Left lung (tissue), 14 donors: ENCODE measurements at places on chromosomes 1 and 21. TPM values are rescaled to one million over a fixed set of nuclear protein-coding genes. Genes with fewer than 3 reads are reported as not detected.

DNA sequence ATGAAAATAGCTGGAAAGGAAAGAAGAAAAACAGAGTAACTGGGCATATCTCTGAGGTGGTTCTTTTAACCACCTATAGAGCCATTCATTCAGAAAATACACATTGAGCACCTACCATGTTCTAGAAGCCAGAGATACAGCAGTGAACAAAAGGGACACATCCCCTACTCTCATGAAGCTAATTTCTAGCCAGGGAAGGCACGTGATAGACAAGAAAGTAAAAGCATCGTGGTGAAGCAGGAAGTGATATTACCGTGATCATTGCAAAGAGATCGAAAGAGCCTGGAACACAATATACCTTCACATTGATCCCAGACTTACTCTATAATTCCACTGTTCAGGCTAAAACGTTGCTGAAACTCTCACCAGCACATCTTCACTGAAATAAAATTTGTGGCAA lies 76.0 kb downstream of the TIAM1 start:
- DNase-seq: no peak

LRRN2 gene
- polyA plus RNA-seq: 1.8 TPM

DNA sequence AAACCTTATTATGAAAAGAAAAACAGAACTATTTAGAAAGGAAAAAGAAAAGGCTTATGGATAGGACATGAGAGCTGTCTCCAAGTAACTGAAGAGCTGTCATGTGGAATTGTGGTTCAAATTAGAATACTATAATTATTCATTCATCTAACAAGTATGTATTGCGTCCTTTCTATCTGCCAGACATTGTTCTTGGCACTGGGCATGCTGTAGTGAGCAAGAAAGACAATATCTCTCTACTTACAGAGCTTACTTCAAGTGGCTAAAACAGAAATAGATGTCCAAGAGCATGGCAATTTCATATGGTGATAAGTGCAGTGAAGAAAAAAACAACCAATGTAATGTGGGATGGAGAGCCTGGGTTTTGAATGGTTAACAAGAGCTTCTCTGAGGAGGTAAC lies 413.0 kb downstream of the DPYD start:
- DNase-seq: no peak

GRCh38 chr1:95023399-95024043 lies 49.2 kb downstream of the ALG14 start:
- DNase-seq: no peak

DNA sequence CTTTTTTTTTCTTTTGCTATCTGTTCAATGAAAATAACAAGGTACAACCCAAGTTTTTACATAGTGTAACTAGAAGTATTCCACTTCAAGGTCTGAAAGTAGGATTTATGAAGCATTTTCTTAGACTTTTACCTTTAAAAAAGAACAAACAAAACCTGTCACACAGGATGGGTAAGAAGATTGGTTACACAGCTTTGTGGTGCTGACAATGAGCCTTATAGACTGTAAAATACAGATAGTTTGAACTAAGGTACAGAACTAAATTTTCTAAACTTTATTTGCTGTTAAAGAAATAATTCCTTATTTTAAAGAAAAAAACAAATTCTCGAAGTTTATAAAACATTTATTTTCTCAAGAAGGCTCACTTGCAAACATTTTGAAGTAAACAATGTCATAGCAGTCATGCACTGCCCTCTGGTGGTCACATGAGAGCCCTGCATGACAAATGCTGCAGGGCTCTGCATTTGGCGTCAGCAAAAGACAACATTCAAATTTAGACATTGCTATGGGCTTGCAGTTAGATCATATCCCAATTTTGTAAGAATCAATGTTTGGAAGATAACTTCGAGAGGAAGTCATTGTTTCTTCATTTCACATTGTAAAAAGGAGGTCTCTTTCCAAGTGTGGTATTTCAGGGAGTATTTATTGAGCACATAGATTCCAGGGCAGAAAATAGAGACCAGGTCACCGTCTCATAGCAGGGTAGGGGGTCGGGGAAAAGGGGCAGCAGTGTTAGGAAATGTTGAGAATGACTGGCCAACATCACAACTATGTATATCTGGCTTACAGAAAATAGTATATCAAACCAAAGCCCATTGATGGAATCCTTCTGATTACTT lies 115.3 kb upstream of the FMN2 start:
- no peak for DNase-seq

GRCh38 chr1:197356723-197357533 lies 88.9 kb downstream of the CRB1 start:
- DNase-seq: no peak

DNA sequence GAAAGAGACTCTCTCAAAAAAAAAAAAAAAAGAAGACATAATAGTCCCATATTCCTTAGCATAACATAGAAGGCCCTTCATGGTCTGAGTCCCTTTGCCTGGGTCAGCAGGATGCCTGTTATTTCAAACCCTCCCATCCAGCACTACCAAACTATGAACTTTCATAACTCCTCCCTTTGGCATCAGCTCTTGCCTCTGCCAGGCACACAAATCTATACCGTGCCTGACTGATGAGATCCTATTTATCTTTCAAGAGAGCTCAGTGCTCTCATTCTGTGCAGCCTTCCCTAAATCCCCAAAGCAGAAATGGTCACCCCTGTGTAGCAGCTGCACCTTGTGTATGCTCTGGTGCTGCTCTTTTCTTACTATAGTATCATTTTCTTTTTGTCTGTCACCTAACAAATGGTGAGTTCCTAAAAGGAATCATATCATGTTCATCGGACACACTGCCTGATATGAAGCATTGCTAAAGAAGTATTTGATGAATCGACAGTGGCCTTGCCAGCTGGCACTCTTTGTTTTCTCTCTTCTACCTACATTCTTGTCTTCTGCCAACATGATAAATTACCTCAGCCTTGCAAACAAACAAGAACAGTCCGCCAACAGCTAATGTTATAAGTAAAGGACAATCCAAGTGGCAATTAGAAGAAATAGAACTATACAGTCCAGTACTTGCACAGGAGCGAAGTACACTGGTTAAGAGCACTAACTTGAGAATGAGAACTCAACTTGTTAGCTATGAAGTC lies 29.9 kb downstream of the FMO4 start:
- no peak for DNase-seq

SLC9C2 gene
- polyA plus RNA-seq: 0.32 TPM

DNA sequence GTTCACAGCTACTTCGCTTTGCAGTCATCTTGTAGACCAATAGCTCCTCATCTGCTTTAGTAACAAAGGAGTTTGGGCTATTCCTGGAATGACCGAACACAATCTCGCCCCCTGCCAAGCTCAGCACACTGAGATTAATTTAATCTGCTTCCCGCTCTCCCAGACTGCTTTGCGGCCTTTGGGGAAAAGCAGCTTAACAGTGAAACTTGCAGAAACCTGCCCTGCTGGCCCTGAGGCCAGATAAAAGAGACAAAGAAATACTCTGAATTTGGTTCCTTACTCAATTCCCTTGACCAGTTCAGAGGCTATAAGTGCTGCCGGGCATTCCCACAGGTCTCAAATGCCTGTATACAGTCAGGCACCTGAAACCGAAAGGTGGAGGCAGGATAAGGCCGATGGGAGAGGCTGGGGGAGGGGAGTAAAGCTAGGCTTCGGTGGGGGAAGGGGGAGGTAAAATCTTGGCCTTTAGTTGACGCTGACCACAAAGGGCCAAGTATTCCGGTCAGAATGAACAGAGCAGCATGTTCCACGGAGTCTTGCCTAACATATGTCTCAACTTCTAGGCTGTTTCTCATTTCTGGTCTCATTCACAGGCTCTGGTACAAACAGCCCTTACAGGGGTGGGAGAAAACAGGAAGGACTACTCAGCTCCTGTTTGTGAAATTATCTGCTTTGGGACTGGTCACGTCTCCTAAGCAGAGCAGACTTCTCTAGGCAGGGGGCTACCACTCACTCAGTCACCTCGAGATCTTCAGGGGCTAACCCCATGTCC lies 17.7 kb upstream of the A3GALT2 start:
- peak; percentile 63 for DNase-seq

RCSD1 gene
- polyA plus RNA-seq: 19.7 TPM

DNA sequence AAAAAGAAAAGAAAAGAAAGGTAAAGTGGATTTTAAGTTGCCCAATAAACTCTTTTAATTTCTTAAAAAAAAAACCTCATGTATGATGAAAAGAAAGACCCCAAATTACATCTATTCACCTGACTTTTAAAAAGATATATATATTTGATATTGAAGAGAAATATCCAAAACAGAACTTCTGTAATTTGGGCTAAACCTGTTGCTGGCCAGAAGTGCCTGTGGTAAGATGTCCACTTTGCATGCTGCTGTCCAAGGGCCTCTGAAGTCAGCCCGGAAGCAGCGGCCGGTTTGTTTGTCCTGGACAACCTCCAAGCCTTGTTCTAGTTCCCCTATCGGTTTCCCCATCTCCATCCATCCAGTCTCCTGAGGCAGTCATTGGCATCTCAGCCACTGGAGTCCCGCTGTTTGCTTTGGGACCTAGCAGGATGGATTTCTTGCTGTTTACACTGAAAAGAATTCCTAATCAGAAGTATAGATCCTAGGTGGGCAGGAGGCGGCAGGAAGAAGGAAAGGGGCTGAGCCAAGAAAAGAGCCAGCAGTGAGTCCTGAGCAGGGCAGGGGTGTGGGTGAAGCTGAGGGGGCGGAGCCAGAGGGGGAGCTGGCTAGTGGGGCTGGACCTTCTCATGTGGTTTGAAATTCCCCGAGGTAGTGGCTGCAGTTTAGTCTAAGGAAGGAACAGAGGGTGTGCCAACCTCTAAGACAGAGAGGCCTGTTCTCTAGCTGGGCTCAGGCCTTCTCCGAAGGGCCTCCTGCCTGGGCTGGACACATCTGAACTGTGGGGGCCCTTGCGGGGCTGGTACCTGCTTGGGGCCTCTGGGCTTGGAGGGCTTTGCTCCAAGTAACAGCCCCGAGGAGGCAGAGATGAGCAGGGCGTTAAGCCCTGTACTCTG lies 3.3 kb downstream of the NCMAP start:
- peak; percentile 72 for DNase-seq

ZBED6 gene
- 19.7 TPM for polyA plus RNA-seq

SPRR4 gene
- not detected for polyA plus RNA-seq

- DNase-seq: no peak
Observed at GRCh38 chr1:91757763-91758460, 128.0 kb downstream of the TGFBR3 start.

NTRK1 gene
- polyA plus RNA-seq: 0.17 TPM

DNA sequence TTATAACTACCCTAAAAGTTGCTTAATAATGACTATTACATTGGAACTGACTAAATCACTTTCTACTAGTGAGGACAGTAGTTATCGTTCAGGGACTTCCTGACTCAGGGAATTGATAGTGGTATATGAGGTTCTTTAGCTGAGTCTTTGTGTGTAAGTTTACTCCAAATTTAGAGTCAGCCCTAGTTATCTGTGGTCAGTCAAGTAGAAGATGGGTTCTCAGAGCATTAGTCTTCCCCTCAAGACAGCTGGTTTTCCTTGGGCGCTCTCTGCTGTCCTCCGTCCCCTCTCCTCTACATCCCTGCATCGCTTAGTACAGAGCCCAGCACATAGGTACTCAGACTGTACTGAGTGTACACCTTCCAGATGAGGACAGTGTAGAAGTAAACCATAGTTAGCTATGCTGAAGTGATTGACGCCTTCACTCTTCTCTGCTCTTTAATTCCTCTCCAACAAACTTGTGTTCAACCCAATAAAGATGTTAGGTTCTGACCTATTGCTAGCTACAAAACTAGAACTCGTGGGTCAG lies 116.5 kb downstream of the C1orf21 start:
- DNase-seq: no peak

- no peak for DNase-seq
Observed at GRCh38 chr1:43786960-43787359, 79.6 kb downstream of the ST3GAL3 start.

GRCh38 chr1:25720624-25721023 lies 79.4 kb upstream of the SELENON start:
- DNase-seq: no peak

- DNase-seq: peak; percentile 48
Observed at GRCh38 chr1:27872059-27872801, at the start of gene THEMIS2. Gene THEMIS2 (plus strand): TSS chr1:27872544. CDS start chr1:27872572, 28 bp downstream.

DNA sequence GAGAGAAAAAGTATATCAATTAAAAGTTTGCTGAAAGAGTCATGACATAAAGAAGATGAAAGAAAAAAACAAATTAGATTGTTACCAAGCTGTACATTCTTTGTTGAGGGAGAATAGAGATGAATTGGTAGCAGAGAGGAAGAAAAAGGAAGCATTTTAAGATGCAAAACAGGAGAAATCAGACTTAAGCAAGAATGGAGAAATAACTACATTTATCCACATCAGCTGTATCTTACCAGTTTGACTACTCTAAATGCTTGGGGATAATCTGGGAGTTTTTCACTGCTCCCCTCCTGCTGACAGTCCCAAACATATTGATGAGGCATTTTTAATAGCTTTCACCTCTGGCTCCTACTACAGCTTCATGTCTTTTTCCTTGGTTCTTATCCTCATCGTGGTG lies 16.8 kb upstream of the PTPRC start:
- DNase-seq: no peak

DNA sequence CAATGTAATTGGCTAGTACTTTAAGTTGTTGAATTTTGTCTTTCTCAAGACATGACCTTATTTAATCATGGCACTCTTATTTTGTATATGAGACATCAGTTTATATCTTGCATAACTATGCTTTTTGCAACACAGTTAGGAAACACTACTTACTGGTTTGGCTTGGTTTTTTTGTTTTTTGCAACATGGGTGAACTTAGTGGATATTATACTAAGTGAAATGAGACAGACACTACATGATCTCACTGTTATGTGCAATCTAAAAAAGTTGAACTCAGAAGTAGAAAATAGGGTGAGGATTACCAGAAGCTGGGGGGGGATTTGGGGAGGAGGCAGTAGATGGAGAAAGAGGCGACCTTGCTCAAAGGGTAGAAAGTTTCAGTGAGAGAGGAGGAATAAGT lies 132.1 kb downstream of the PLA2G4A start:
- DNase-seq: no peak

FAM43B gene
- polyA plus RNA-seq: 0.64 TPM

DNA sequence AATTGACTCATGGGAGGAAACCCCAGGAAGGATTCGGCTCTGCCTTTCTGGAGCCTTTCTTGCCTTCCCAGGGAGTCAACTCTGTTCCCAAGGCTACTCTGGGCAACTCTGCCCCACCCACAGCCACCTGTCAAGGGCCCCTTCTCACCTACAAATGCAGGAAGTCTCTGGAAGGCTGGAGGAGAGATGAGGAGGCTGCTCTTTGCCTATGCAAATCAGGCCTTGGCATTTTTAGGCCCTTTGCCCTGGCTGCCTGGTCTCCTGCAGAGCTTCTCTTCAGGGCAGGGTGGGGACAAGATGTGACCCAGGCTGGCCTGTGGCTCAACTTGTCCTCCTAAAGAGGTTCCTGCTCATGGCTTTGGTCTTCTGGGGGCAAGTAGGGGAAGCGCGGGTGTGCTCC lies 5.4 kb downstream of the SLC6A9 start:
- no peak for DNase-seq

RNF186 gene
- not detected for polyA plus RNA-seq

ZFP69 gene
- 8.1 TPM for polyA plus RNA-seq

DNA sequence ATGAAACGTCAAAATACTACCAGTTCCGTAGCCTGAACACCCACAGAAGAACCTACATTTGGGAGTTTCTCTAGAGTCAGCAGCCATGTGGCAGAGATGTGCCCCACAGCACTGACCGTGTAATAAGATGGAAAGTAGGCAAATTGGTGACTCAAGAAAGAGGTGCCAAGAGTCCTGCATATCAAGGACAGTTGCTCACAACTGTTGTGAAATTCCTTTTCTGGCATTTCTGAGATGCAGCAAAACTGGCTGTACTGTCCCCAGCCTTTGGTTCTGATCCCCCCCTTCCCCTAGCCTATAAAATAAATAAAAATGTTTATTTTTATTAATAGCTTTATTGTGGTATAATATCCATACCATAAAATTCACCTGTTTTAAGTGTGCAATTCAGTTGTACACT lies 324.0 kb downstream of the PCP4 start:
- no peak for DNase-seq
